ENCODE measurements at places on chromosomes 2 and 18.
A peak's percentile ranks its signal among the peaks of the same experiment; 100 is the strongest.

GRCh38 chr2:84931384-84931821, 25.9 kb downstream of the TMSB10 start:
- DNase-seq: no peak

DNA sequence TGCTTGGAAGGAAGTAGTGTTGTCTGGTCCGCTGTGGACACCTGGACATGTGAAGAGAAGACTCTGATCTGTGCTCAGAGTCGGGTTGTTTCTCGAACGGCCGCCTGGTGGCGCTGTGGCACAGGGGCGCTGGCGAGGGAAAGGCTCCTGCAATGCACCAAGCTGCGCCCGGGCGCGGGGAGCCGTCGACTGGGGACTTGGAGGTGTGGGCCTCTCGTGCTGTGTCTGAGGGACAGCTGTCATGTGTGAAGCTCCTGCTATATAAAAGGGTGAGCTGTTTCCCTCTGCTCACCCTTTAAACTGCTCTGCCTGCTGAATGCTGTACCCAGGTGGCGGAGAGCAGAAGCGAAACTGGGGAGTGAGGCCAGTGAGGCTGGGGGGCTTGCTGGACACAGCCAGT, 44.0 kb downstream of the GNAL start:
- DNase-seq: peak; percentile 39

GRCh38 chr2:55309446-55309845, 40.4 kb upstream of the MTIF2 start:
- peak; percentile 63 for DNase-seq

DNA sequence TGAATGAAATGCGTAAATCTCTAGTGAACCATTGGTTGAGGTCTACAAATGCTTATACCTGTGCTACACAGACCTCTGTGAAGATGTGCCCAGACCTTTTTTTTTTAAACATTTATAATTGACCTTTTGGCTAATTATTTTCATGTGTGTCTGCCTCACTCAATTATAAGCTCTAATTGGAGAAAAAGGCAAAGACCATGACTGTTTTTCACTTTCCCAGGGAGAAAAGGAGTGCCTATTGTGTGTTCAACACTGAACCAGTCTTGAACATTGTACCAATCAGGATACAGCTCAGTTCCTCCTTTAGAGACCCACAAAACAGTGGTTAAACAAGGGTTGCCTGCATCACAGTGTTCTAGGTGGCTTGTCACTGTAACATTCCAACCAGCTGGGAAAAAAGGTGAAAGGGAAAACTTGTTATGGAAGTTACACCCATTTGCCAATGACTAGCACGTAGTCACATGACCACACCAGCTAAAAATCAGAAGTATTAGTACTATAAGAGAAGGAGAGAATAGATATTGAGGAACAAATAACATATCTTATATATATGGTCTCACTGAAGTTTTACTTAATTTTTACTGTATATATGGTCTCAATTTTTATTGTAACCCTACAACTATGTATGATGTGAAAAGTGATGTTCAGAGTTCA, 13.4 kb downstream of the TANK start:
- no peak for DNase-seq

DNA sequence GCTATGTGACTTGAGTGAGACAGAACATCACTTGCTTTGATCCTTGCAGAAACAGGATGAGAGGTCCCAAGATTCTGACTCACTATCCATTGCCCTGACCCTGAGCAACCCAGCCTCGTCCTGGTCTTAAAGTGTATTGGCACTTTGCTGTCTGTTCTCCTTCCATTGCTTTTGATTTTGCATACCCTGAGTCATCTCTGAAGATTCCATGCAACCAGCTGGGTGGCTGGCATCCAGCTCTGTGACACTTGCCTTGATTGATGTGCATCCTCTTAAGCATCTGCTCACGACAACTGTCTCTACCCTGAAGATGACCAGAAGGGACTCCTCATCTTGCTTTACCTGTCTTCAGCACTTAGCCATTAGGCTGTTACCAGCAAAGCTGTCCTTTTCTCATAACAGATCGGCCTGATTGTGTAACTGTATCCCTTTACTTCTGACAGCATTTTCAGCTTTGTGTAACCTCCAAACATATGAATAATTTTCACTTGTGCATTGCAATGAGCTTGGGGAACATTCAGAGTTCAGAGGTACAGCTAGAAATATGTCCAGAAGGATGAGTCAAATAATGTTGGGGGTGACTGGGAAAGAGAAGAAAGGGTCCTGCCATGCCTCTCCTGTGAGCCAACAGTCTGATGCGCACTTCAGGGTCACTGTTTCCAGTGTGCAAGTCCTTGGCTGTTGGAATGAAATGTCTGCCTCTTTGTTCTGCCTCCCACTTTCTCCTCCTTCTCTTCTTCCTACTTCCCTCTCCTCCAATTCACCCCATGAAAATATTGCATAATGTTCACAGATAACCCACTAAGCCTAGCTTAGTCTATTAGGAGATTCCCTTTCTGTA, 249.7 kb upstream of the OSR1 start:
- DNase-seq: peak; percentile 86

- DNase-seq: no peak
These were observed 4.8 kb upstream of the TTC39C start for GRCh38 chr18:24009651-24010333.

DNA sequence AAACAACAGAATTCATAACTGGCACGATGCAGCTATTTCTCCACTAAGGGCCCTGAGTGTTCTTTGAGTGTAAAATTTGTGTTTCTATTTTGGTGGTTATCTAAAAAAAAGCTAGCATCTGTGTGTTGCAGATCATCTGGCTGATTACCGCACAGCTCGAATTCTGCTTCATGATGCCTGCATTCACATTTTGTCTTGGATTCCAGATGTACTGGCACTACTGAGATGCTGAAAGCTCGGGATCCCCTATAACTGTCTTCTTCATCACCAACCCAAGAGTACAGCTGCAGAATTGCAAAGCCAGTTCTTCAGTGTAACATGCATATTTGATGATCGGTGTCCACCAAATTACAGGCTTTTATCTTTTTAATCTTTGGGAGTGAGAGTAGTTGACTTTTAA, 51.6 kb upstream of the ZNF532 start:
- DNase-seq: no peak

DNA sequence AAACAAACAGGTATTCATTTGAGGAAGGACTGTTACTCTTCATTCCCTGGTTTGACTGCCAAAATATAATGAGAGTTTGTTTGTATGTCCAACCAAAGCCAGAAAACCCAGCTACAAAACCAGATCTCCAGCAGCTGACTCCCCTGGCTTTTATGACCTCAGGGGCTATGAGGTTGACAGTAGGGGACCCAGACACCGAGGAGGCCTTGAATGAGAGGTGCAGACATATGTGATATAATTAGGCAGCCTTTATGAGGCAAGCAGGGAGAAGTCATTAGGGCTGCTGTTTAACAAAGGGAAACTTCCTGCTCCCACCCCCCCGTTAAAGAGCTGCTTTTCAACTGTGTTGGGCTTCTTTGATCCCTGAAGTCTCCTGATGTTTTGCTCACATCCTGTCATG, 236.7 kb downstream of the SLC4A3 start:
- no peak for DNase-seq

DNA sequence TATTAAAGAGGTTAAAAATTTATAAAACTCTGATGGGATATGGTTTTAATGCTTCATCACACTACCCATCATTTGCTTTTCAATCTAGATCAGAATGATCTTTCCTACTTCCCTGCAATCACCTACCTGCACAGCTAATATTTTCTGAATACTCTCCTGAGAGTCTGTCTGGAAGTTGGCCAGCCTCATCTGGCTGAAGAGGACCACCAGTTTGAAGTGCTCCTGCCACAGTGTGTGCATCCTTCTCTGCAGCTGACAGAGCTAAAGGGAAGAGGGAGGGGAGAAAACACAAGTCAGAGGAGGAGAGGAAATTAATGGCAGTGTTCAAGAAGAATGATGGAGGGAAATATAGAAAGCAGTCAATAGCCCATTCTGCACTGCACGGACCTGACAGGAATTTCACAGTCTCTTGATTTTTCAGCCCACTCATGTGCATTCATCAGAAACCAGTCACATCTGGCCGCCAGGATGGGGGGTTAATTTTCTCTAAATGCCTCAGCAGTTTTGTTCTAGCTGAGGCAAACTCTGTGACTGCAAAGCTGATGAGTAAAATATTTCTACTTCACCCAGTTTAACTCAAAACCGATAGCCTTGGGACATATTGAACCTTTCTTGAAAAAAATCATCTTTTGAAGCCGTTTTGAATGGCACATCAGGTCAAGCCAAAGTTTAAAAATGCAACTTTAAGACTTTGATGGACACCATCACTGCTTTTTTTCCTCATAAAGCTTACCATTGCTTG, 201.8 kb upstream of the KLHL14 start:
- no peak for DNase-seq

DNA sequence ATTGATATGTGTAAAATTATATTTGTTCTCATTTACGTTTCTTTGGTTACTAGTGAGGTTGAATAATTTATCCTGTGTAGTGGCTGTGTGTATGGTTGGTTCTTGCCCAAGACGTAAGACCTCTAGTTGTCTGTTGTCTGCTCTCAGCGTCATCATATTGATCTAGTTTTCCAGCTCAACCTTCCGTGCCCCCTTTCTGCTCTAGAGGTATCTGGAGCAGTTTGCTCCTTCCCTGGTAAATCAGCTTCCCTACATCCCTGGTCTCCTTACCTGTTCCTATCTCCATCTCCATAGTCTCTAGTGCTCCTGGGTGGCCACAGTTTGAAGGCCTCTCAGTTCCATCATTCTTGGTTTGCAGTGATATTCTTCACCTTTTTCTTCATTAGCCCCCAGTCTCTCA, 1.2 kb downstream of the SMYD5 start:
- no peak for DNase-seq

DNA sequence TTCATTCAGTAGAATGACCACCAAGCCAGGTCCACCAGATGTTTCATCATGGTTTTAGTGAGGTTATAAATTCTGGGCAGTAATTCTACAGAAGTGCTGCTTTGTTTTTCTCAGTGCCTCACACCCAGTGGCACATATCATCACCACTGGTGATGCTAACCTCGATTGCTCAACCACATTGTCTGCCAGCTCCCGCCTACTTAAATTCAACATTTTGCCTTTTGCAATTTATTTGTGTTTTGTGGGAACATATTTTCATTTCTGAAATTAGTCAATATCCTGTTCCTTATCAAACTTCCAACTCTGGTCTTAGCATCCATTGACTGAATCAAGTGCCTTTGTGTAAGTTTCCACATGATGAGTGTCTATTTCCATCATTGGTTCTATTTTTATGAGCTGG, 62.3 kb upstream of the TMEM178A start:
- DNase-seq: peak; percentile 93

- no peak for DNase-seq
These were observed 59.1 kb downstream of the INO80C start for GRCh38 chr18:35438480-35439234.

DNA sequence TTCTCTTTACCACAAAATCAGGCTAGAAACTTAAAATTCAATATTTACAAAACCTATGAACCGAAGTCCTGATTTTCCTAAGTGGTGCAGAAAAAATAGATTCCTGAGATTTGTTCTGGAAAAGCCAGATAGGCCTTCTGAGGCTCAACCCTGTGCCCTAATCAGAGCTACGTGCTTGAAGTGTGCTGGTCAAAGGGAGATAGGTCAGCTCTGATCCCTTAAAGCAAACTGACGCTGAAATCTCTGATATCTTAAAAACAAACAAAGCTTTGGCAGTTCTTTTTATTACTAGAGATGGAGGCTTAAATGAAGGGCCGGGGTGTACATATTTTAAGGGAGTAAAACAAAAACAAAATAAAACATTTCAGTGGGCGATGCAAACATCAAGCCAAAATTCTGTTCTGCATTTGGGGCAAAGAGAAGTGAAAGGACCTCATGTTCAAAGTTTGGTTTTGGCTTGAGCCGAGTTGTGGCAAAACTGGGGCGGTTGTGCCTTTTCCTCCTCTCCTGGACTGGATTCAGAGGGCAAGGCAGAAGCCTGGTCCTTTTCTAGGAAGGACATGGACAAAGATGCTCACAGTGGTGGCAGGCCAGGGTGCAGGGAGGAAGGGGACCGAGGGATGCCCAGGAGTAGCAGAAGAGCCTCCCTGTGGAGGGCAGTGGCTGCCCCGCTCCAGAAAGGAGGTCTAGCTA, 295.0 kb downstream of the CDCA7 start:
- no peak for DNase-seq

- no peak for DNase-seq
These were observed 4.6 kb upstream of the IER3IP1 start for GRCh38 chr18:47180765-47181164.

DNA sequence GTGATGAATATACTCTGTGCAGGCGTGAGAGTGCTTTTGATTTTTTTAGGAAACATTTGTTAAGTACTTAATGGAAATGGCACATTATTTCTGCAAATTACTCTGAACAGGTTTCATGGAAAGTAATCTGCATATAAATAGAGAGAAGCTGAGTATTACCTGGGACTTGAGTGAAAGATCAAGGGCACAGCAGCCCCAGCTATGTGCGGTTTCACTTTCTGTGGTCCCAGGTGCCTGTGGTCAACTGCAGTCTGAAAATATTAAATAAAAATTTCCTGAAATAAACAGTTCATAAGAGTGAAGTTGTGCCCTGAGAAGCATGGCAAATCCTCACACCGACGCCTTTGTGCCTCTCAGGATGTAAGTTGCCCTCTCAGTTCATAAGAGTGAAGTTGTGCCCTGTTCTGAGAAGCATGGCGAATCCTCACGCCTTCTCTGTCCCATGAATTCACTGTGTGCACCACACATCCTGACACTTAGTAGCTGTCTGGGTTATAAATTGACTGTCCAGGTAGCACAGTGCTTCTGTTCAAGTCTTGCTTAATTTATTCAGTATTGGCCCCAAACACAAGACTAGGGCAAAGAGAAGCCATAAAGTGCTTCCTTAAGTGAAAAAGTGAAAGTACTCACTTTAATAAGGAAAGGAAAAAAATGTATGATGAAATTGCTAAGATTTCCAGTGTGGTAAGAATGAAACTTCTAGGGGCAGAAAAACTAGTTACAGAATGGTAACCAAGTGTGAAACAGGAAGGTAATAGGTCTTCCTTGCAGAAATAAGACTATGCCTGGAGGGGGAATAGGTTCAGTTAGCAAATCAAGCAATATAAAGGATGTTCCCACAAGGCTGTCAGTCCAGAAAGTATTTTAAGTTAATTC, 4.3 kb upstream of the SNTG2 start:
- no peak for DNase-seq

DNA sequence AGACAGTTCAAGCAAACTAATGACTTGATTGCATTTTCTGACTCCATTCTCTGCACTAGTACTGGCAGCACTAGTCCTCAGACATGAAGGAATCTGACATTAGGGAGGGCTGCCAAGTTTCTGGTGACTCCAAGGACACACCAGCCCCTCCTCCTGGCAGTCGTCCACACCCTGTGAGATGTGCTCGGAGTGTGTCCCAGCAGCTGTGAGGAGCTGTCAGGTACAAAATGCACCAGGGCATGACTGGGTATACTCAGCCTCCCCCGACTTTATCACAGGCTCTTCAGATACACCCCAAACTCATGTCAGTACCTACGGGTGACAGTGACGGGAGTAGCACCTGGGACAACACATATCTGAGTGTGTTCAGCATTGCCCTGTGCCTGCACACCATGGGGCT, 43.1 kb downstream of the EDAR start:
- no peak for DNase-seq

GRCh38 chr2:75505012-75505411, 55.7 kb downstream of the EVA1A start:
- no peak for DNase-seq

- no peak for DNase-seq
These were observed 681 bp upstream of the NRP2 start for GRCh38 chr2:205681401-205682238.

- DNase-seq: no peak
These were observed 102.9 kb downstream of the ZFP36L2 start for GRCh38 chr2:43123486-43123885.
